NCI-H2171 (cell line): ENCODE measurements at places on chromosomes 5 and 9.

DNA sequence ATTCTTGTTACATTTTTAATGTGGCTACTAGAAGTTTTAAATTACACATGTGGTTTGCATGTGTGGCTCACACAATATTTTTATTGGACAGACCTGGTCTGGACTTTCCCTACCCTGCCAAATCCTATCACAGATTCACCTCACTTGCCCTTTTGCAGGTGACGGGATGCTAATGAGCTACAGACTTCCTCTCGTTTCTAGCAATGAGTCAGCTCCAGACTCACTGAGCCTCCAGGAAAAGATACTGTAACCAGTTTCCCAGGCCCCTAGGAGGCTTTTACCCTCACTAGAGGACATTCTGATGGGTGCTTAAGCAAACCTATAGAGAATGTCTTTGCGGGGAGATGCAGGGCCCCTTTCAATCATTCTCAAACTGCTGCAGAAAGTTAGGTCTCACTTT lies 135.4 kb downstream of the WDR41 start:
- no peak for DNase-seq

- no peak for DNase-seq
Measured at GRCh38 chr9:35395076-35395705, 94.7 kb upstream of the RUSC2 start.

- DNase-seq = no peak
Measured at GRCh38 chr9:32382565-32383320, 1.7 kb upstream of the ACO1 start.

- DNase-seq = no peak
Measured at GRCh38 chr9:113741886-113742854, 133.9 kb upstream of the ZNF618 start.

DNA sequence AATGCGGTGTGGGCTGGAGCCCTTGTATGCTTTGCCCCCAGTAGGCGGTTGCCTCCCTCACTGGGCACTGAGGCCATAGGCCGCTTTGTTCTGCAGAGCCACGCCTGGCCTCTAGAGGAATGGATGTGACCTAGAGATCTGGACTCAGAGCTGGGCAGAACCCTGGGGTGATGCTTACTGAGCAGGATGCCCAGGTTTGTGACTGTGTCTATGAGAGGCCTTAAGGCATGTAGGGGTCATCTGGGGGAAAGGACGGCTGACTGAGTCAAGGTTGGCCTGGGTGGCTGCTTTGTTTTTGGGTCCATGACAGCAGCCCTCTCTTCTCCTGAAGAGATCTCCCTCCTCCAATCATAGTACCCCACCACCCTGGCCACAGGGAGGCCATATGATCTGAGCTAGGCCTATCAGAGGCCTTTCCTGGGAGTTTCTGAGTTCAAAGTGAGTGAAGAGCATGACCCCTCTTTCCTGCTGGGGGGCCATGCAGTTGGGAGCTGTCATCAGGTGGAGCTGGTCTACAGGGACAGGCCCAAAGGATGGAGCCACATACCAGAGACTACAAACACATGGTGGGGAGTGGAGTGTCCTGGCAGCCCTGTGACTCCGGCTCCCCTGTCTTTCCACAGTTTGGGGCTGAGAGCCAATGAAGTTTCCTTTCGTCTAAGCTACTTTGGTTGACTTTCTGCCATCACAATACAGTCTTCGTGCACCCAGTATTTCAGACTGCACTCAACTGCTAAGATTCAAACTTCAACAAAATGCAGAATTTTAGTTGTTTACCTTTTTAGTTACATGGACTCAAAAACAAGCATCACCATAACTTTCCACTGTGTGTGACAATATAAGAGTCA lies 165.4 kb downstream of the AUH start:
- no peak for DNase-seq

DNA sequence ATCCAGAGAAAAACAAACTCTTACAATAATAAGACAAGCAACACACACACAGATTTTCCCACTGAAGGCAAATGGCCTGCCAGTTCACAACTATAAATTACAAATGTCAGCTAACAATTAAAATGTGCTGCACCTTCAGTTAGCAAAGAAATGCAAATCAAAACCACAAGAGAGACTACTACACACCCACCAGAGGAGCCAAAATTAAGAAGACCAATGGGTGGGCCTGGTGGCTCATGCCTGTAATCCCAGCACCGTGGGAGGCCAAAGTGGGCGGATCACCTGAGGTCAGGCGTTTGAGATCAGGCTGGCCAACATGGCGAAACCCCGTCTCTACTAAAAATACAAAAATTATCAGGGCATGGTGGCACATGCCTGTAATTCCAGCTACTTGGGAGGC lies 15.1 kb upstream of the IPPK start:
- no peak for DNase-seq

DNA sequence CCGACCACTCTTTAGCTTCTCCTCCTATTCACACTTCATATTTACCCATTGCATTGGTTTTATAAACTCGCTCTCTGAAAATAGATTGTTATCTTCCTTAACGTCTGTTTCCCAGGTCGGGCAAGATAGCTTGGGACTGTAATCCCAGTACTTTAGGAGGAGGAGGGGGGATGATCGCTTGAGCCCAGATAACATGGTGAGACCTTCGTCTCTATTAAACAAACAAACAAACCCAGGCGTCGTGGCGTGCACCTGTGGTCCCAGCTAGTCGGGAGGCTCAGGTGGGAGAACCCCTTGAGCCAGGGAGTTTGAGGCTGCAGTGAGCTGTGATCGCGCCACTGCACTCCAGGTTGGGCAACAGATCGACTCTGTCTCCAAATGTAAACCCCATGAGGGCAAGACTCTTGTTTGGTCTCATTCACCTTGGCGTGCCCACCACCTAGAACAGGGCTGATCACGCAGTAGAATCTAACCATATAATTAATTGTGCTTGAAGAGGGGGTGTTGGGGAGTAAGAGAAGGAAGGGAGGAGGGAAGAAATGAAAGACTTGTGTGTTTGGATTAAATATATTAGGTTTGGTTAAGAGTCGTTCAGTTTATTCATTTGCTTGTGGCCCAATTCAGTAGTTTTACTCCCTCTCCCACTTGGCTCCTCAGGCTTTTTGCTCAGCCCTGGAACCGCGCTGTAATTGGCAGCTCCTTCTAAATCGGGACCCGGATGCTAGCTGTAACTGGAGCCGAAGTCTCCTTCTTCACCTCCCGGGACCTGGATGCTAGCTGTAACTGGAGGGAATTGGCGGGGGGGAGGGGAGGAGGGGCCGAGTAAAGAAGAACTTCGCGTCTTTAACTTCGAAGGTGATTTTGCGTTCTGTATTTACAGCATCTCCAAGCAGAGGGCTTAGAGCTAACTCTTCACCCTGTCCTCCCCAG lies 24.9 kb downstream of the CDKN2A start:
- no peak for DNase-seq

- no peak for DNase-seq
Measured at GRCh38 chr9:91680106-91680505, 256.5 kb upstream of the NFIL3 start.
